ENCODE measurements at places on chromosomes 12 and 14. TPM values are rescaled to one million over a fixed set of nuclear protein-coding genes. Genes with fewer than 3 reads are reported as not detected.

DNA sequence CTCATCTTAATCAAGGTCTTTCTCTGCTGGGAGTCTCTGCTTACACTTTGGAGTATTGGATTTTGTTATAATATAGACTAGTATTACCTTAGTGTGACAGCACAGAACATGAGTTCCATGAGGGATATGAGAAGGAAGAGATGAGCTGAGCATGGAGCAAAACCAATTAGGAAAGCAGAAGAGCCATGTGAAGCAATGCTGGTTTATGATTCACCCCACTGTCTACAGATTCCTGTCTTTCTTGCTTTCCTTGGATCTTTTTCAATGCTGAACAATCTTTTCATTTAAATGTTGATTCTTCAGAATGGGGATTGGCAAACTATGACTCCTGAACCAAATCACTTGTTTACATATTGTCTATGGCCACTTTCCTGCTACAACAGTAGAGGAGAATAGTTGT, 70.4 kb upstream of the KITLG start:
- no peak for DNase-seq
- no peak overlapping the region for H3K27ac ChIP-seq
- no peaks in the 10 kb centered on the region for H3K4me1 ChIP-seq

DNA sequence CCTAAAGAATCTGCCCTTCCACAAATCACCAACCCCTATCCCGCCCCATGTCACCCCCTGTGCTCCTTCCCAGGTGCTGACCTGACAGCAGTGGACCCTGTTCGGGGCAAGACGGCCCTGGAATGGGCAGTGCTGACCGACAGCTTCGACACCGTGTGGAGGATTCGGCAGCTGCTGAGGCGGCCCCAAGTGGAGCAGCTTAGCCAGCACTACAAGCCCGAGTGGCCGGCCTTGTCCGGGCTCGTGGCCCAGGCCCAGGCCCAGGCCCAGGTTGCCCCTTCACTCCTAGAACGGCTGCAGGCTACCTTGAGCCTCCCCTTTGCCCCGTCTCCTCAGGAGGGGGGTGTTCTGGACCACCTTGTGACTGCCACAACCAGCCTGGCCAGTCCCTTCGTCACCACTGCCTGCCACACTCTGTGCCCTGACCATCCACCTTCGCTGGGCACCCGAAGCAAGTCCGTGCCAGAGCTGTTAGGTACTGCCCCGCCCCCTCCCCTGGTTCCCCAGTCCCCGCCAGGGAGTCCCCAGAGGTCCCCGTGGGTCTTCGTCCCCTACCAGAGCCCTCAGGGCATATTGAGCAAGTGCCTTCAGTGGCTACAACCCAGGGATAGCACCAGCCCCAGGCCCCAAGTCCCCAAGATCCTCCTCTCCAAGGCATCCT, 2.7 kb downstream of the ANKRD33 start:
- H3K4me3 ChIP-seq: no peak overlapping the region
- H3K27ac ChIP-seq: no peak overlapping the region
- H3K4me1 ChIP-seq: peaks cover 13% of the 10 kb centered on the region
- no peaks in the 10 kb centered on the region for H3K27me3 ChIP-seq

DNA sequence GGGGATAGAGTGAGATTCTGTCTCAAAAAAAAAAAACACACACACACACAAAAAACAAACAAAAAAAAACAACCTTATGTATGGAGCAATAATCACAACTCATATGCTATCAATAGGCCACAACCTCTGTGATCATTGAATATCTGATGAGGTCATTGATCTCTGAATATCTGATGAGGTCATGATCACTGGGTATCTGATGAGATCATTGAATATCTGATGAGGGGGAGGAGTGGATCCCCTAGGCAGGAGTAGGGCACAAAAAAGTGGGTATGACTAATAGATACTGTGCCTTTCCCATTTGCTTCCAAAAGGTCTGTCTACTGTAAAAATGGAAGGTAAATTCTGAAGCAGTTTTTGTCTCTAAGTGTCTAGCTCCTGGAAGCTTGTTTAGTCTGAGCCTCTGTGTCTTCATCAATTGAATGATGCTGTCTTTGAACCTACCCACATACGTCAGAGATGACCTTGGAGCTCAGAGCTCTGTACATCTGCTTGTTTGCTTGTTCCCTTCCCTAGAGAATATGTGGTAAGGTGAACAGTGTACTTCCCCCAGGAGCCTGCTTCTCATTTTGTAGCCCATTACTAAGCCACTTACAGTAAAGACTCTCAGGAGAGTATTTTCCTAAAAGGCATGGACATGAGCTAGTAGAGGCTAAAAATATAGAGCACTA, 13.6 kb downstream of the PAH start:
- H3K4me3 ChIP-seq: no peak overlapping the region
- no peaks in the 10 kb centered on the region for H3K36me3 ChIP-seq

DNA sequence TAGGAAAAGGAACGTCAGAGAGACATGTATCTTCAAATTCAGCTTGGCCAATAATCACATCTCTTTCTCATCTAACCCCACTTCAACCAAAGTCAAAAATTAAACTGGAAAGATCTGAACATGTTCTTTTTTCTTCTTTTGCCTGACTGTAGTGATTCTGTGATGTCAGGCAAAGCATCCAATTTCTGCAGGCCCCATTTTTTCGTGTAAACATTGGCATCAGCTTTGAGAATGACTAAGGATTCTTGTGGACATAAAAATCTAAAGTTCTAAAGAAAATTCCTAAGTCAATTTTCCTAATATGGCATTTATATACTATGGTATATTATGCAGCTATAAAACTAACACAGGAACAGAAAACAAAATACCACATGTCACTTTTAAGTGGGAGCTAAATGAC, 89.1 kb downstream of the STXBP6 start:
- H3K36me3 ChIP-seq: no peaks in the 10 kb centered on the region
- no peak overlapping the region for H3K4me3 ChIP-seq
- DNase-seq: no peak
- peaks cover 54% of the 10 kb centered on the region for H3K4me1 ChIP-seq
- no peaks in the 10 kb centered on the region for H3K27me3 ChIP-seq

GRCh38 chr12:1839956-1840951, 19.9 kb downstream of the LRTM2 start:
- no peaks in the 10 kb centered on the region for H3K27me3 ChIP-seq
- H3K27ac ChIP-seq: no peak overlapping the region
- no peaks in the 10 kb centered on the region for H3K36me3 ChIP-seq
- H3K4me3 ChIP-seq: no peak overlapping the region
- DNase-seq: no peak
- peaks cover 11% of the 10 kb centered on the region for H3K4me1 ChIP-seq

Gene OVCH1
- total RNA-seq: not detected

Gene MMP19
- 1.9 TPM for total RNA-seq

Gene TECPR2
- total RNA-seq: 9.3 TPM

Gene GALNT16
- total RNA-seq: 3.2 TPM

Gene YEATS4
- total RNA-seq: 42.6 TPM

Gene AMIGO2
- total RNA-seq: 1.9 TPM

Gene AREL1
- 38.0 TPM for total RNA-seq

Gene CAPZA3
- total RNA-seq: not detected

Gene ZFHX2
- total RNA-seq: 1.4 TPM
